Vagina (tissue), 2 donors: ENCODE measurements at places on chromosomes 12 and 14.

DNA sequence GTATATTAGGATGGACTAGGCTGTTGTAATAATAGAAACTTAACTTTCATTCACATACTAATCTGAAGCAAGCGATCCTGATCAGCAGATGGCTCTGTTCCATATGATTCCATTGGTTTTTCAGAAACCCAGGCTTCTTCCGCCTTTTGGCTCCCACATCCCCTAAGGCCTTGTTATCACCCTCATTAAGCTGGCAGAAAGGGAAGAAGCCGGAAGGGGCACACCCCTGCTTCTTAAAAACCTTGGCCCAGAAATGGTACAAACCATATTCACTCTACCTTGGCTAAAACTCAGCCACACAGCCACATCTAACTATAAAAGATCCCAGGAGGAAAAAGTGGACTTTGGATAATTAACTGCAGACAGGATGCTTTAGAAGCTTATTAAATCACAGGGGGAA is 329.2 kb downstream of the PCNX1 start:
- no peak for DNase-seq

GRCh38 chr12:106962286-106962685 is 6.6 kb downstream of the TMEM263 start:
- no peak for DNase-seq

- no peak for DNase-seq
Measured at GRCh38 chr12:90333939-90334338, 621.0 kb downstream of the CCER1 start.

DNA sequence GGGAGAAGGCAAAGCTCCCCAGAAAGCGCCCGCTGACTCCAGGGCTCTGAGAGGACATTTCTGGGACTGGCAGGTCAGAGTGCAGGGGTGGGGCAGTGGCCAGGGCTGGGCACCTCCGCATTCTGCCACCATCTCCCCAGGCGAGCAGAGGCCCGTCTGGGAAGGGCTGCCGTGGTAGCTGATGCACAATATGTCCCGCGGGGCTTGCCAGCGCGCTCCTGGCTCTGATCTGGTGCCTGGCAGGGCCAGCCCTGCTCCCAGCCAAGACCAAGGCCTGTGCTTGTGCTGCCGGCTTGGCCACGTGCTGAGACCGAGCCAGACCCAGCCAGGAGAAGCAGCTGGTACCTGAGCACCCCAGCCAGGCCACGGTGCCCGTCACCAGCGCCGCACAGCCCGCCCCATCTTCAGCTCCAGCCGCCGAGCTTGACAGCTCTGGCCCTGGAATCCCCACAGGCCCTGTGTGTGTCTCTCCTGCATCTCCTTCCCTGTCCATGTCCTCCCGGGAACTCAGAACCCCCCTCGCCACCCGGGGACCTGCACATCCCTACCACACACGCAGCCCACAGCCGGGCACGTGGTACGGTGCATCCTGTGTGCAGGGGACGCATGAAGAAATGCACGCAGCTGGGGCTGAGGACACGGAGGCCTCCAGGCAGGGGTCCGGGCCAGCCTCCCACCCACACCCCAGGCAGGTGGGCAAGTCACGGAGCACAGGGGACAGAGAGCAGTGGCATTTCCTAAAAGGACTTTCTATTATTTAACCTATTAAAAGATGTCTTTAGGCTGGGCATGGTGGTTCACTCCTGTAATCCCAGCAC is 68.6 kb upstream of the C14orf180 start:
- DNase-seq: no peak

DNA sequence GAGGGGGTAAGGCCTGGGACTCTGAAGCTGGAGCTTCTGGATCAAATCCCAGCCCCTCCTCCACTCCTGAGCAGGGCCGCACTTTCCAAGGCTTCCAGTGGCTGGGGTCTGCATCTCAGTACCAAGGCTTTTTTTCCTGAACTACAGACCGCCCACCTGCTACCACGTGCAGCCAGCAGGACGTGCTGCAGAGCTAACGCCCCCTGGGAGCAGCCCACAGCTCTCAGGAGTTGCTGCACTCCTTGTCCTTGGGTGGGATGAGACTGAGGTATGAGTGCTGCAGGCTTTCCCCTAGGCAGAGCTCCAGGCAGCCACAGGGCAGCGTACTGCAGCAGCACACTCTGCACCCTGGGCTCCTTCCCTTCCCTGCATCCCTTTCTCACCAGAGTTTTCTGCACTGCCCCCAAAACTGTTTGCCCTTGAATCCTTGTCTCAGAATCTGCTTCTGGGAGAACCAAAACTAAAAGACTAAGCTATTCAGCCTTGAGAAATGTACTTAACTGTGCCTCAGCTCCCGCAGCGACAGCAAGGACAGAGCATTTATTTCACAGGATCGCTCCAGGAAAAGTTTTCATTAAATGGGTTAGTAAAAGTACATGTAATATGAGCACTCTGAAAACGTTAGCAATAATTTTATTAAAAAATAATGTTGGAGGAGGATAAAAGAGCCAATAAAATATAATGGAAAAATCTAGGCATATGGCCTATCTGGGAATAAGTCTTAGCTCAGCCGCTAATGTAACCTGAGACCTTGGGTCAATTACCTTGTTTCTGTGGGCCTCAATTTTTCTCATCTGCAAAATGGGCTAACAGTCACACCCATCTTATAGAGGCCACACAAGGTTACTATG is 25.5 kb downstream of the RBM19 start:
- no peak for DNase-seq

DNA sequence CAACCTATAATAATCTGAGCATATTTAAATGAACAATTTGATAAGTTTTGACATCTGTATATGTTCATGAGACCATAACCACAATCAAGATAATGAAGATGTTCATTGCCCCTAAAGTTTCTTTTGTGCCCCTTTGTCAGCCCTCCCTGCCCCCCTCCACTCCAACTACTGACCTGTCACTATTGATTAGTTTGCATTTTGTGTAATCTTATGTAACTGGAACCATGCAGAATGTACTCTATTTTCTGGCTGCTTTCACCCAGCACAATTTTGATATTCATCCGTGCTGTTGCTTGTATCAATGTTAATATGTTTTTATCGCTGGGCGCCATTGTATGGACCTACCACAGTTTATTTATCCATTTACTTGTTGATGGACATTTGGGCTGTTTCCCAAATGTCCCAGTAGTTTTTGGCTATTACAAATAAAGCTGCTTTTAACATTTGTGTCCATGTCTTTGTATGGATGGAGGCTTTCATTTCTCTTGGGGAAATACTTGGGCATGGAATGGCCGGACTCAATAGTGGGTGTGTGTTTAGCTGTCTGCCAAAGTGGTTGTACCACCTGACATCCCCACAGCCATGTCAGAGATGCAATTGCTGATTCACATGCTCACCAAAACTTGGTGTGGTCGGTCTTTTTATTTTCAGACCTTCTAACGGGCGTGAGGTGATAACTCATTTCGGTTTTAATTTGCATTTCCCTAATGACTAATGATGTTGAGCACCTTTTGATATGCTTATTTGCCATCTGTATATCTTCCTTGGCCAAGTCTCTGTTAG is 38.9 kb downstream of the EML1 start:
- no peak for DNase-seq

DNA sequence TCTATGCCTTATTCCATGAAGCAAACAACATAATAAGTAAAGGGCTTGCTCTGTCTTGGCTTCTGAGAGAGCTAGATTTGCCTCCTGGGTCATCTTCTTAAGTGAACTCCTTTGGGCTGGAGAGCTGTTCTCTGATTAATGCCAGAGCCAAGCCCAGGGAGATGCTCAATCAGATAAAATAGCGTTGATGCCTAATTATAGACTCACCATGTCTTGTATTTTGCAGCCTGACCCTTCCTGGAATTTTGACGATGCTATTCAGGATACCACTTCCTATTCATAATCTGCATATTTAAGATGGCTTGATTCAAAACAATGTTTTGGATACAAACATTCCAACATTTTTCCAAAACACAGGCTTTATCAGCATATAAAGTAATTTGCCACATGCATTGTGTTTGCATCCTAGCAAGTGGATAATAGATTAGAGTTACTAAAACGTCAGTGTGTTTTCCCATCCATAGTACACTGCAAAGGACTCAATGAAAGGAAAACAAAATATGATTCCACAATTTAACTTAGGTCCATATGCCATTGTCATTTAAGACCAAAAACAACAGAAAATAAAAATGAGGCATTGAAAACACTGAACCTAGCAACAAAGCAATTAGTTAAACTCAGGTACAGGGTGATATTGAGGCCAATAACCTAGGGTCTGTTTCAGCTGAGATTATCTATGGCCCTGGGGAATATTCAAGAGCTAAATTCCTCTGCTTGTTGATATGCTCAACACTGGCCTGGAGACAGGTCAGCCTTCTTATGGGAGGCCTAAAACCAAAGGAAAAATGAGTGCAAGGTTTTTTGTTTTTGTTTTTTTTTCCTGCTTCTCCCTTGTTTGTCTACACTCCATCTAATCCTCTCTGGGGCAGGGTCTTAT is 184.2 kb upstream of the FOXN3 start:
- DNase-seq: no peak

DNA sequence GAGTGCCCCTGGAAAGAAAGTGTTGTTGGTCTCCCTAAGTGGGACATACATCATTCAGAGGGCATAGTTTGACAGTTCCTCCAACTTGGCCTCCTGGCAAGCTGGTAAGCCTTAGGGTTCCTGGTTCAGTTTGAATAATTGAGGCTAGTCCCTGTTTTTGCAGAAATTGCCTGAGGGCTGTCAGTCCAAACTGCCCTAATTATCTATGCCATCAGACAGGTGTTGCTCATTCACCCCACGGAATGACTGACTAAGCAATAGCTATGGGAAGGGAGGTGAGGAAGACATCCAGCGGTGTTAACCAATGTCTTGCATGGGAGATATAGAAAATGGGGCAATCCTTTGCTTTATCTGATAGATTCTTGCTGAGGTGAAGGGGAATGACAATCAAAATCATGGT is 37.6 kb downstream of the SPTSSA start:
- DNase-seq: no peak

DNA sequence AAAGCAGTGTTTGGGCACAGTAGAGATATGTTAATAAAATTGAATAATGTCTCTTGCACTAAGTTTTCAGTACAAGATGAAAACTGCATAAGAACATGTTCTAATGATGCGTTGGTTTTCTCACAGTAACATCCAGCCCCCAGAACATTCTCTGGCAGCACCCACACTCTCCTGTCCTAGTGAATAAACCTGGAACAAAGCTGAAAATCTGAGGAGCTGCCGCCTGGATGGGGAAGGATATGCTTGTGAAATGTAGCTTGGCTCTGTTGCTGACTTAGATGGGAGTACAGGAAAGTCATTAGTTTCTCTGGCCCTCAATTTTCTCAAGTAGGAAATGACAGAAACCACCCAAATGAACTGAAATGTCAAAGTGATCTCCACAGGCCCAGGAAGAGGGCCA is 323.8 kb downstream of the APAF1 start:
- DNase-seq: no peak

- no peak for DNase-seq
Measured at GRCh38 chr12:89414851-89415250, 62.5 kb upstream of the DUSP6 start.

- no peak for DNase-seq
Measured at GRCh38 chr12:9651265-9651729, 18.2 kb upstream of the CLEC2D start.

- no peak for DNase-seq
Measured at GRCh38 chr14:44609876-44610510, 102.9 kb upstream of the FSCB start.

GRCh38 chr14:105878125-105878524 is 351.7 kb downstream of the TMEM121 start:
- DNase-seq: no peak

- no peak for DNase-seq
Measured at GRCh38 chr14:94700336-94700735, 69.6 kb downstream of the GSC start.

DNA sequence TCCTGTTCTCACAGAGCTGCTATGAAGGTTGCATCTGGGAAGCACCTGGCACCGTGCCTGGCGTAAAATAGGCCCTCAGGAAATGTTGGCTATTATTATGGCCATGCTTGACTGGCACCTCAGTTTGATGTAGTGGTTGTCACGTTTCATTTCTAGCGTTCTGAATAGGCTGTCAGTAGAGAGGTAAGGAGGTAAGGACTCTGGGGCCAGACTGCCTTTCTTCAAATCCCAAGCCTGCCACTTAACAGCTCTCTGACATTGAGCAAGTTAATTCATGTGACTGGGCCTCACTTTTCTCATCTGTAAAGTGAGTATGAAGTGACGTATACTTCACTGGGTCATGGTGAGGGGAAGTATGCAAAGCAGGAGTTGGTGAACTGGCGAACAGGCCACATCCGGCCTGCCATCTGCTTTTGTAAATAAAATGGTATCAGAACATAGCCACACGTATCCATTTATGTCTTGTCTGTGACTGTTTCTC is 196.2 kb downstream of the CACNA1C start:
- DNase-seq: no peak

DNA sequence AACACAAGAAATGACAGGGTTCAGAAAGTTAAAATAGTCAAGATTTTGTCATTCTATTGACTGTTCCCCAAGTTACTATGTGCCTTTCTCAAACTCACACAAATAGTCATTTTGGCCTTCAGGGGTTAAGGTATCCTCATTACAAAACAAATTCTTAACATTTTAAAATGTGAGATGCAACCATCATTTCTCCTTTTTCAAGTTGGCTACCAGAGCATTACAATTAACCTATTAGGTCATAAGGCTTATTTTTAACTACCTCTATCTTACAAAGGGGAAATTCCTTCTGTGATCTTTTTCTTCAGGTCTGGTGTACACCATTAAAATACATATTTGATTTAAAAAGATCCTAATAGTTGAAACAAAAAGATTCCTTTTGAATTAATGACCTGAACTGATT is 61.2 kb downstream of the SLC38A1 start:
- DNase-seq: no peak

DNA sequence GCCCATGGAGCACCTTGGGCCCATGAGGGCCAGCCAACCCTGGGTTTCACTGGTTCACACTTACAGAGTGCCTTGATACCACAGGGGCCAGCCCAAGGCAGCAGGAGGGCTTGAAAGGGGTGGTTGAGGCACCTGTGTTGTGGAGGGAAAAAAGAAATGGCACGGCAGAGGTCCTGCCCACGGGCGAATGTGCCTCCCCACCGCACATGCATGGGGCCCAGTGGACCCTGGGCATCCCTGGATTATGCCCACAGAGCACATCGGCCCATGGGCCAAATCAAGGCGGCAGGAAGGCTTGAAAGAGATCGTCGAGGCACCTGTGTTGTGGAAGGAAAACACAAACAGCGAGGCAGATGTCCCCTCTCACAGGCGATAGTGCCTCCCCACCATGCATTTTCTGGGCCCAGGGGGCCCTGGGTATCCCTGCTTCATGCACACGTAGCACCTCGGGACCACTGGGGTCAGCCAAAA is 378.1 kb downstream of the ALG10 start:
- DNase-seq: peak; percentile 72
